Kidney glomerular epithelial cell (primary cell): ENCODE measurements at places on chromosomes 2 and 18.
A peak's percentile ranks its signal among the peaks of the same experiment; 100 is the strongest.

DNA sequence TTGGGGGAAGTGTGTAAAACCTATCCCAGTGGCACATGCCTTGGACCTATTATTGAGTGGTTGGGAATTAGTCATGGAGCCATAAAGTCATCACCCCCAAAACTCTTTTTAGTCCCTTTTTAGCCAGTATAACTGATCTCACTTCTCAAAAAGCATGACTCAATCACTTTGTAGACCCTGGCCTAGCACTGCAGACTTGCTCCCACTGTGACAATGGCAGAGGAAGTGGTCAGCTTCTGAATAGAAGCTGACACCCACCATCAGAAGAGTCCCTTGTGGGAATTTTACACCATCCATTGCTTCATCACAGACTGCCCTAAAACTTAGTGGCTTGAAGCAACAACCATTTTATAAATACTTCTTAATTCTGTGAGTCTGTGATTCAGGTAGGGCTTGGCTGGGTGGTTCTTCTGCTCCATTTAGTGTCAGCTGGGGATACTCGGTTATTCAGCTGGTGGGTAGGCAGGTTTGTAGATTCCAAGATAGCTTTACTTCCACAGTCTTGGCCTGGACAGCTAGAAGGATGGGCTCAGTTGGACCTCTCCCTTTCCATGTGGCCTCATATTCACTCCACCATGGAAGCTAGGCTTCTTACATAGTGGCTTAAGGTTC is 10.8 kb upstream of the ITGA6 start:
- no peak for DNase-seq

- DNase-seq: no peak
These were observed 108.1 kb upstream of the MSTN start for GRCh38 chr2:190170673-190171072.

- DNase-seq: no peak
These were observed 8.3 kb downstream of the ZCCHC2 start for GRCh38 chr18:62531078-62531477.

- no peak for DNase-seq
These were observed 641.5 kb upstream of the SETBP1 start for GRCh38 chr18:44039216-44039615.

GRCh38 chr2:163123526-163123925 is 285.0 kb upstream of the KCNH7 start:
- no peak for DNase-seq

GRCh38 chr2:48870503-48870902 is 115.0 kb upstream of the LHCGR start:
- no peak for DNase-seq

- DNase-seq: no peak
These were observed 217.3 kb downstream of the FHOD3 start for GRCh38 chr18:36514778-36515177.

- peak; percentile 12 for DNase-seq
These were observed 126.3 kb upstream of the TPO start for GRCh38 chr2:1286929-1287328.

DNA sequence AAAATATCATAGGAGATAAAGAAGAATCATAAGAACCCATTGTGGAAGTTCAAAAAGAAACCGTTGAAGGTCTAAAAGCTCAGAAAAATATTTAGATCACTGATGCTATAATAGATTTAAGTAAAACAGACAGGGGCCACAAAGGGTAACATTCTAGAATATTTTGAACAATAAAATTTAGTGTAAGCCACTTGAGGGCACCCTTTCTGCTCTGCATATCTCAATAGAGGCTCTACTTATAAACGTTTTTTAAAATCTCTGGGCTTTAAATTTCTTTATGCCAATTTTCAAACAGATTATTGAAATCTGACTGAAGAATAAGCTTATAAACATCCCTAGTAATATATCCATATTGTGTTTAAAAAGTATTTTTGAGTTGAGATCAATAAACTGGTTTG is 57.6 kb upstream of the IL1RL1 start:
- no peak for DNase-seq

DNA sequence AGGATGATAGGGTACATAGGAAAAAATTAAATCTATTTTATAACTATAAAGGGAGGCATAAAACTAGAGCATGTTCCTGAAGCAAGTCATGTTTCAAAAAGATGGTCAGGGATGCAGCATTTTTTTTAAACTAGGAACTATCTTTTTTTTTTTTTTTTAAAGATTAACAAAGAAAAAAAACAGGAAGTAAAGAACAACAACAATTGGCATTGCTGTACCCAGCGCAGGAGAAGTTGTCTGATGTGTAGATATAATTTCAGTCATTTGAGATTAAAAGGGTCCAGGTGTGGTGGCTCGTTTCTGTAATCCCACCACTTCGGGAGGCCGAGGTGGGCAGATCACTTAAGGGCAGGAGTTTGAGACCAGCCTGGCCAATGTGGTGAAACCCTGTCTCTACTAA is 41.5 kb downstream of the PMAIP1 start:
- DNase-seq: no peak

- DNase-seq: peak; percentile 89
These were observed 111.8 kb downstream of the STPG4 start for GRCh38 chr2:47043142-47043890.

GRCh38 chr2:104844807-104845551 is 8.9 kb upstream of the POU3F3 start:
- DNase-seq: no peak

DNA sequence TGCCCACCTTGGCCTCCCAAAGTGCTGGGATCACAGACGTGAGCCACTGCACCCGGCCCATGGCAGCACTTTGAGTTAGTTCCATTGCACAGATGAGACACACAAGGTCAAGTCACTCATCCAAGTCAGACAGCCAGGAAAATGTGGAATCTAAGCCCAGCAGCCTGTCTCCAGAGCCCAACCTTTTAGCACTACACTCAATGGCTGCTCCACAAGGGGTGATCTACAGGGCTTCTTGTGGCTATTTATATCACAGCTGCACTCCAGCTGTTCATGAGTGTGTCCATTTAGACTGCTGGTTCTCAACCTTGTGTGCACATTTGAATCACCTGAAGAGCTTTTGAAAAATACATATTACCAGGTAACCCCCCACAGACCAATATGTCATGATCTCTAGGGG is 72.9 kb upstream of the RPL31 start:
- DNase-seq: no peak

DNA sequence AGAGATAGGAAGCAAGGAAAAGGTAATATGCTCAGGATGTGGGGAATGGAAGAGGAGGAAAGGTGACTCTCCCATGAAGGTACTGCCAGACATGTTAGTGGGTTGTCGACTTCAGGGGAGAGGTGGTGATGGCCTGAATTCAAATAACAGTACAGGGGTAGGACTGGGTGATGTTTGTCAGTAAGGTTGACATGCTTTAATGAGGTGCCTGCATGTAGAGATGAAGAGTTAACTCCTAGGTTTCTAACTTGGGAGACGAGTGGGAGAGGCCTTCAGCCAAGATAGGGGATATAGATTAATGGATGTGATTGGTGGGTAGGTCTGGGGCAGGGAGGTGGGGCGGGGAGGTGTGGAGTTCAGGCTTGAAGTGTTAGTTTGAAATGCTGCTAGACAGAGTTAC is 2.6 kb downstream of the NAPG start:
- no peak for DNase-seq

DNA sequence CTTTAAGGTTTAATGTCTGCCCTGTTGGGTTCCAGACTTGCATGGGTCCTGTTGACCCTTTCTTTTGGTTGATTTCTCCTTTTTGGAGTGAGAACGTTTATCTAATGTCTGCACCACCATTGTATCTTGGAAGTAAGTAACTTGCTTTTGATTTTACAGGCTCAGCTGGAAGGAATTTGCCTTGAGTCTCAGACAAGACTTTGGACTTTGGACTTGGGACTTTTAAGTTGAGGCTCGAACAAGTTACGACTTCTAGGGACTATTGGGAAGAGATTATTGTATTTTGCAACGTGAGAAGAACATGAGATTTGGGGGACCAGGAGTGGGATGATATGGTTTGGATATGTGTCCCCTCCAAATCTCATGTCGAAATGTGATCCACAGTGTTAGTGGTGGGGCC is 267.7 kb downstream of the GLI2 start:
- no peak for DNase-seq

DNA sequence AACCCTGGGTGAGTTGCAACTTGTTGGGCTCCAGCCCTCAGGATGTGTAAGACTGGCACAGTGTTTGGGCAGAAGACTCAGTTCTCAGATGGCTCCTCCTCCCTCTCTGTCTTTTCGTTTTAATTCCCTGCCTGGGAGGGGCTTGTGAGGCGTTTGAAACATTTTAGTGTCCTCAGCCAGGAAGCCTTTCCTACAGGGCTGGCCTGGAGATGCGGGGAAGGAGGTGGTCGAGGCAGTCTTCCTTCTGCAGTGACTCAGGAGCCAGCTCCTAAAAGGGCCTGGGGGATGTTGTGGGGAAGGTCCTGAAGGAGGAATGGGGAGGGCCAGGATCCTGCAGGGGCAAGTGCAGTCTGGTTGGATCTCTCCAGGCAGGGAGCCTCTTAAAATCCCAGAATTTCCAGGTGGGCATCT is 22.1 kb upstream of the IGFBP5 start:
- DNase-seq: no peak

DNA sequence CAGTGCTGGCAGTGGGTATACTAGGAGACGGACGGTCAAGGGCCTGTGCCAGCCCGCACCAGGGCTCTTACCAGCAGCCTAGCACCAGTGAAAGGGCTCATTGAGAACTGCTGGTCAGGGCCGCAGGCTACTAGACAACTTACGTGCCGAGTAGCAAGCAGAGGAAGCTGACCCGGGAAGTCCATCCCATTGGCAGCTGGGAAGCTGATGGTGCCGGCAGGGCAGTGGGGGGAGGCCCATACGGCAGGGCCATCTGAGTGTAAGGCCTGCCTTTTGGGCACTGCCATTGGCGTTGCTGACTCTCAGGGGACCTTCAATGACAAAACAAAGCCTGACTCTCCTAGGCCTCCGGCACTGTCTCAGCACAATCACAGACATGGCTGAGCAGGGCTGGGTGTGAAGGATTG is 20.6 kb downstream of the EFR3B start:
- no peak for DNase-seq

DNA sequence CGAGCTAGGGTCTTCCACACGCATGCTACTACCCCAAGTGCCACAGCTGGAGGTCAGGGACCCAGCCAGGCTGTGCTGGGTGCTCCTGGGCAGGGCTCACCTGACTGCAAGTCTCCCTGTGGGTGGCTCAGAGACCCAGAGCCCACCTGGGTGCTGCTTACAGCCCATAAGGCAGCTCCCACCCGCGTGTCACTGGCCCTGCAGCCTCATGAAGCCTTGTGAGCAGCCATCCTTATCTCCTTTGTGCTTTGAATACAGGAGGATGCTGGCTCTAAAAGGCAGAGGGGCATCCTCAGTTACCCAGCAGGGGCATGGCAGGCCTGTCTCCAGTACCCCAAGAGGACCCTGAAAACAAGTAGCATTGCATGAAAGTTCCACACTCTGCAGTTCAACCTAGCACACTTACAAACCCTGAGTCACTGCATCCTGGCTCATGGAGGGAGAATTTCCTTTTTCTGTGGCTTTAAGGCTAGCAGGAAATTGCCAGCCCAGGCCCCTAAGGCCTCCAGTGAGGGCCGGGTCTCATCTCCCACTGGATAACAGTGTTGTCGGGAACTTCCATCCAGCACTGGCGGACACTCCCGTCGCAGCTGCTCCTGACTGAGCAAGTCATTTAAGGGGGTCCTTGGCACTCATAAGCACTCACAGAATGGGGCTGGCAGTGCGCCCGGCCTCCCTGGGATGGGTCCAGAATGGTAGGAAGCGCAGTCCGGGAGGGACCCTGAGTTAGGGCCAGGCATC is 137.1 kb downstream of the RPIA start:
- no peak for DNase-seq

- DNase-seq: peak; percentile 78
These were observed 38.1 kb upstream of the STAT1 start for GRCh38 chr2:191051825-191052778.

DNA sequence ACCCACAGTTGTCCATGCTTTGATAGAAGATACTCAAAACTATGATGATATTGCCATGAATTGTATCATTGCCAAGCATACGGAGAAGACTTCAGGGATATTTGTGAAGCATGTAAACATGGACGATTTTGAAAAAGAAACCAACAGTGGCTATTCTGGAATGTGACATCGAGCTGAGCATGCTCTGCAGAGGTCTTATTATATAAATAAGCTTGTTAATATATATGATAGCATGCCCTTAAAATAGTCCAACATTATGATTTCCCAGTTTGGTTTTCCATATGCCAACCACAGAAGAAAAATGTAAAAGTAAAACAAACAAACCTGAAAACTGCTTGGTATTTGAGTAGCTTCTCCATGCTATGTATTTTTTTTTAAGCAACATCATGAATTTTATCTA is 159.1 kb downstream of the LNPK start:
- no peak for DNase-seq

GRCh38 chr18:63799189-63799588 is 24.0 kb downstream of the SERPINB7 start:
- no peak for DNase-seq

GRCh38 chr2:144606466-144607095 is 86.7 kb upstream of the ZEB2 start:
- no peak for DNase-seq

DNA sequence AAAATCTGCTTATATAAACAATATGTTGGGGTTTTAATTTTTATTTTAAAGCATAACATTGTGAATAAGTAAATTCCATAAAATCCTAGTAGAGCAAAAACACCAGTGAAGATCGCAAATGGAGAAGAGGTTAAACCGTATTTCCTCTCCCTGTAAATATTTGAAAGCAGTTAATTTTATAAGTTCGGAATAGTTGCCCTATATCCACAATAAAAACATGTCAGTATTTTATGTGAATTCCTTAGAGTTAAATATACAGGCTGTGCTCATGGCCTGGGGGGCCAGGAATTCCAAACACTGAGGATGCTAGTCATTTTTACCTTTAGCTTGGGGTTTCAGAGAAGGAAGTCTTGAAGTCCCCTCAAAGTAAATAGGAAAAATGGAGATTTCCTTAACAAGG is 135.0 kb downstream of the FIGN start:
- DNase-seq: no peak

GRCh38 chr18:61869636-61870035 is 23.2 kb downstream of the RNF152 start:
- DNase-seq: no peak

- DNase-seq: no peak
These were observed 2.2 kb downstream of the C1D start for GRCh38 chr2:68060652-68061051.

DNA sequence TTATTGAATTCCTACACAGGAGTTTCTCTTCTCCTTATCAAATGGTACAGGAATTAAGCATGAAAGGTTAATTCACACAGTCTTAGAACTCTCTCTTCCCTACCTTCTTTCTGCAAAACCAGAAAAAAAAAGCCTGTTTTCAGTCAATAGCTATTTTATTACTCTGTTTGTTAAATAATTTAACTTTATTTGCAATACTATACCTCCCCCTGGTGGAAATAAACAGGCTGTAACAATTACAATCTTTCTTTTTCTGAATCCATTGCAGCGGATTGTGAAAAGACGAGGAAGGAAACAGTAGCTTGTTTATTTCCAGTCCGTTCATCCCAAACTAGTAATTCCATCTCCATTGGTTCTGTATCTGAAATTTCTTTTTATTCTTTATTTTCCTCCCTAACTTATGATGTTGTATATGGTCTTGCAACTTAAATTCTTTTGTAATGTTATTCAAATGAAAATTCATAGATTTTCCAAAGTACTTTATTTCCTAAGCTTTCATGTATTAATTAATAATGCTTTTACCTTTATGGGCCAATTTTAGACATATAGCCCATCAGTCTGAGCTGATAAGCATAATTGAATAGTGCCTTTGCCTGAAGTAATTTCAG is 165.2 kb downstream of the SH3BP4 start:
- peak; percentile 25 for DNase-seq

GRCh38 chr2:85659324-85659981 is 8.5 kb downstream of the SFTPB start:
- no peak for DNase-seq

GRCh38 chr2:68741805-68742306 is 7.2 kb downstream of the ARHGAP25 start:
- no peak for DNase-seq
